ENCODE measurements at places on chromosomes 3 and 15.
A peak's percentile ranks its signal among the peaks of the same experiment; 100 is the strongest.

DNA sequence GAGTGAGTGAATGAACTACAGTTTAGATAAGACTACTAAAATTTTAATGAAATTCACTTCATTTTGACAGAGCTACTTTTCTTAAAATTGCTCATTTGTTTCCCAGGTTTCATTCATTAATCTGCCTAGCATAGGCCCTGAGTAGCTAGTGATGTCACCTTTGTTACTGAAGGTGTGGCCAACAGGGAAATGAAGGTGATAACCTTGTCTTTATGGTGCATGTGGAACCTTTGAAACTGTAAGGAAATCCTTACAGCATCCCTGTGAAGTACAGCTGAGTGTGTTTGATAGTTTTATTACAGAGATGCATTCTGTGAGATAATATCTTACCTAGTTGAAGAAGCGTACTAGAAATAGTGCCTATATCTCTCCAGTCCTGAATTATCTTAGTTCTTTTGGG, 112.9 kb downstream of the AKAP13 start:
- no peak for DNase-seq

GRCh38 chr3:24316887-24317383, 177.7 kb downstream of the THRB start:
- DNase-seq: no peak

DNA sequence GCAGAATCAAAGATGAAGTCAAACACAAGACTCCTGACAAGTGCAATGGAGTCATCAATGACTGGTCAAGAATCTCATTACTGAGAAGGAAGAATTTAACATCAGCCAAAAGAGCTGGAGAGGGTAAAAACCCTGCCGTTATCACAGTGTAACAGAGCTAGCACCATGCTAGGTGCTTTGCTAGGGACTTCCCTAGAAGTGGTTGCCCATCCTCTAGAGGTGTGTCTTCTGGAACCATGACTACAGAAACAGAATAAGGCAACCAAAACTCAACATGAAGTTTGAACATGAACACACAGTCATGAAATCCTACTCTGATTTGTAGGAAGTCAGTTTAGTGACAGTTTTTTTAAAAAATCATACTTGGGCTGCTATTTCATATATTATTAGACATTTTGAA, 9.5 kb downstream of the ACAD11 start:
- DNase-seq: no peak

DNA sequence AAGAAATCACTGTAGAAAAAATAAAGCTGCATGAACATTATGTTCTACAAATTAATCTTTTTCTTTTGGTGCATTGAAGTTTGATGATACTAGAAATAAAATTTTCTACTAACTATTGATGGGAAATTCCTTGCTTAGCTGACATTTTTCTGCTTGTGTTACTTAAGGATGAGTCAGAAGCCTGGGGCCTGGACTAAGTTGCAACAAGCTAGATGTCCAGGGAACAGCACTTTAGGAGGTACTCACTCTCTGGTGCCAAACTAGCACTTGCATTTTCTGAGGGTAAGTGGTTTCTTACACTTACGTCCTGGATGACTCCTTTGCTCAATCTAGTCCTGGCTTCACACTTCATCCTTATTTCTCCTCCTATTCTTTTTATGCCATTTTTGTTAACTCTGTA, 945.1 kb downstream of the IGSF11 start:
- no peak for DNase-seq

- DNase-seq: peak; percentile 34
Measured at GRCh38 chr3:65112751-65113300, 425.0 kb upstream of the ADAMTS9 start.

DNA sequence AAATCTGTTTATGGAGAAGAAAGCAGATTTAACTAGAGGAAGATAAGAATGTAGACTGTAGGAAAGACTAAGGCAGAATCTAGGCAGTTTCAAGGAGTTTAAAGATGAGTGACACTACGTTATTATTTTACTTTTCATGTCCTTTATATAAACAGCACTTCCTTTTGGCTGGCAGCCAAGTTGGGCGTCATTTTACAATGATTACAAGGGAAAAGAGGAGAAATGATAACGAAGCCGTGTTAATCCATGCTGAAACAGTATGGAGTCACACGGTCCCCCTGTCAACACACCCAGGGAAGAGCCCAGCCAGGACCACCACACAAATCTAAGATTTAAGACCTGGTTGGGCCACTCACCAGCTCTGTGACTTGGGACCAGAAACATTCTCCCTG, 83.7 kb upstream of the NEO1 start:
- DNase-seq: no peak

GRCh38 chr15:68241088-68241935, 11.8 kb upstream of the CLN6 start:
- DNase-seq: no peak

- peak; percentile 13 for DNase-seq
Measured at GRCh38 chr15:101049282-101049681, 130.1 kb downstream of the LRRK1 start.

DNA sequence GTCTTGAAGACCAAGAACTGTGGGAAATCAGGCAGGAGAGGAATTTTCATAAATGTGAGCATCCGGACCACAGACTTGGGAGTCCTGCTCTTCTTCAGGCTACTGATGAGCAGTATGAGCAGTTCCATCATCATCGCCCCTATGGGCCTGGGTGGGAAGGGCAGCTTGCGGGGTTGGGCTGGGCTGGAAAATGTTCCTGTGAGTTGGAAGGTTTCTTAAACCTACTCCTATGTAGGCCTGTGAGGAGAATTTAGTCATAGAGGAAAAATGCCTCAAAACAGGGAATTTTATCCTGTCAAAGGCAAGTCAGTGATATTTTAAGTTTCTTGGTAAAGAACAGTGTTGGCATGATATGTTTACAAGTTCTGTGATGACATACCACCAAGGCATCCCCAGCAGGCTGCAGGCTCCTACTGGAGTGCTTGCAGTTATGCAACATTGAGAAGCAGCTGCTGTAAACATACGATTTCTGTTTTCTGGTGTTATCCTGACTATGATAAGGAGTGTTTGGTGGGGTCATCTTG, 10.3 kb downstream of the MASP1 start:
- no peak for DNase-seq

GRCh38 chr15:99098991-99099390, 5.9 kb upstream of the SYNM start:
- DNase-seq: no peak

GRCh38 chr3:33152363-33153360, 38.8 kb downstream of the CRTAP start:
- no peak for DNase-seq

DNA sequence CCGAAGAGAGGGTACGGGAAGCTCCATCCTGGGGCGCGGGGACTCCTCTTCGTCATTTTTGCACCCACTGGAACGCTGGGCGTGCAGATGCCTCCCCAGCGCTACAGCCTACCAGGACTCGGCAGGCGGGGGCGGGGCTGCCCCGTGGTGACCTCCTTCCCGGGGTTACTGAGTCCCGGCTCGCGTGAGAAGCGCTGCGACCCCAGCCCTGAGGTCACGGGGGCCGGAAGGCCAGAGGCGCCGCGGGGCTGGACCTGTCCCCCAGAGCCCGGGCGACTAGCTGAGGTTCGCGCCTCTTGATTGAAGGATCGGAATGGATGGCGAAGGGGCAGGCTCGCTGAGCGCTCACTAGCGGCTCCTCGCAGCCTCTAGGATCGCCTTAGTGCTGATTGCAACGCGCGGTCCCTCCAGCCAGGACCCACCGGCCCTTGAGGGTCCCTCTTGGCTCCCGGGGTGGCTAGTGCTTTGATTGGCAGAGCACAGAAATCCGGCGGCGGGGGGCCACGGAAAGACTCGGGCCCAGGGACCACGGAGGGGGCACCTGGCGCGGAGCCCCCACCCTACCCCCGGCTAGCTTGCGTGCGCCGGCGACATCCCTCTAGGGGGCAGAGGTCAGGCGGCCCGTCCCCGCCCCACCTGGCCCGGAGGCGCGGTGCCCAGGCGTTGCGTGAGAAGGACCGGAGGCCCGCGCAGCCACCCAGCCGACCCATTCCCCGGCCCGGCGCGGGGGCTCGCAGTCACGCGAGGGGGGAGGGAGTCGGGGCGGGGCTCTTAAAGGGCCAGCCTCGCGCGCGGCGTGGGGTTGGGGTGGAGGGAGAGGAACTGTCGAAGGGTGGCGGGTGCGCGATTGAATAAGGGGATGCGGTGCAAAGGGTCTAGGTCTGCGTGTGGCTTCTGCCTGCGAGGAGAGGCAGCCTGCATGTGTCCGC, 781 bp upstream of the CYP1A1 start:
- DNase-seq: no peak

GRCh38 chr15:62788224-62788623, 254.3 kb upstream of the TPM1 start:
- no peak for DNase-seq

Data from femur (tissue), 1 donor.